Muscle of back (tissue), 13 donors: ENCODE measurements at places on chromosomes 1 and 21. TPM values are rescaled to one million over a fixed set of nuclear protein-coding genes. Genes with fewer than 3 reads are reported as not detected.

The DNAJC6 gene
- polyA plus RNA-seq, result 1.3 TPM

The RHCE gene
- polyA plus RNA-seq, result 0.47 TPM

The ZFP69 gene
- polyA plus RNA-seq, result 5.9 TPM

The TSPAN2 gene
- polyA plus RNA-seq, result 14.8 TPM

The CD52 gene
- 1.3 TPM for polyA plus RNA-seq

The AIM2 gene
- polyA plus RNA-seq, result 0.51 TPM

The TAS1R1 gene
- 5.2 TPM for polyA plus RNA-seq

The MXRA8 gene
- polyA plus RNA-seq, result 75.2 TPM

The LRRC53 gene
- polyA plus RNA-seq, result not detected

The LEMD1 gene
- not detected for polyA plus RNA-seq
